ENCODE measurements at places on chromosomes 1 and 21.
A peak's percentile ranks its signal among the peaks of the same experiment; 100 is the strongest.

DNA sequence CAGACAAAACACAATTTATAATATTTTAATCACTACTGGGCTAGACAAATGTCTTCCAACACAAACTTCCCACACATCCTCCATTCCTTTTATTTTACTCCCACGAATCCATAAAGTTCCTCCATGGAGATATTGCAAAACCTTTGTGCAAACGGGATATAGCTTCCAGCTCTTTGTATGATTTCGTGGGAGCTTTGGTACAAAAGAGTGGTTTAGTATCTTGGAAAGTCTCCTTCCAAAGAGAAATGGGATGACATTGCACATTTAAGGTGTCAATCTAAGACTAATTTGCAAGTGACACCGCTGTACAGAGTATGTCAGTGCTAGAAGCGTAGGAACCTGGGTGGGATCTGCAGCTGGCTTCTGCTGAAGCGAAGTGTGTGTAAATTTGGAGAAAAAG is 455.2 kb upstream of the RUNX1 start:
- DNase-seq = no peak

GRCh38 chr1:43885279-43885801 is 48.3 kb upstream of the ARTN start:
- no peak for DNase-seq

DNA sequence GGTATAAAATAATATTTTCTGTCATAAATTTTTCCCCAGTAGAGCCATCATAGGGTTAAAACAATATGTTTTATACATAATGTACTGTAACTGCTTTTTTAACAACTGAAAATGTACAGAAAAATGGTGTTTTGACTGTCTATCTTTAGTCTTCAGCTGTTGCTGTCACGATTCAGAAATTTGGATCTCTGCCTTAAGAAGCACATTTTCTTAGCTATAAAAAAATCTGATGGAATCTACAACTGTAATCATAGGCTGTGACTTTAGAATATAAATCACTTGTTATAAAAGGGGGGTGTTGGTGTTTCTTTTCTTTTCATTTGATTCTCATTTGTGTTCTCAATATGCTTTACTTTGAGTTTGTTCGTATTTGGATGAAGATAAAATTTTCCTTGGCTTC is 187.5 kb downstream of the PDE4B start:
- no peak for DNase-seq

DNA sequence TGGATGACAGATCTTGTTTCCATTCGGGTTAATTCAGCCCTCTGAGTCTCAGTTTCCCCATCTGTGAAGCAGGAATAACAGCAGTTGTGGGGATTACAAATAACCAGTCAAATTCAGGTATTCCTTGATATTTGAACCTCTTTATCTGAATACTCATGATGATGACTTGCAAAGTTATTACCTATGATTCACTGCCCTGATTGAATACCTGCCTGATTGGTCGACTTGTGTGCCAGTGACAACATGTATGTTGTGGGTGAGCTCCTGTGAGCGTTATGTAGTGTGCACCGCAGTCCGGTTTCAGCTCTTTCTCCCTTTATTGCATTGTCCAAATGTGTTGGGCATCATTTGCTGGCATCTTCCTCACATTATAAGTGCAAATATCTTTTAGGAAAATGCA is 9.5 kb upstream of the TMEM61 start:
- DNase-seq = no peak

DNA sequence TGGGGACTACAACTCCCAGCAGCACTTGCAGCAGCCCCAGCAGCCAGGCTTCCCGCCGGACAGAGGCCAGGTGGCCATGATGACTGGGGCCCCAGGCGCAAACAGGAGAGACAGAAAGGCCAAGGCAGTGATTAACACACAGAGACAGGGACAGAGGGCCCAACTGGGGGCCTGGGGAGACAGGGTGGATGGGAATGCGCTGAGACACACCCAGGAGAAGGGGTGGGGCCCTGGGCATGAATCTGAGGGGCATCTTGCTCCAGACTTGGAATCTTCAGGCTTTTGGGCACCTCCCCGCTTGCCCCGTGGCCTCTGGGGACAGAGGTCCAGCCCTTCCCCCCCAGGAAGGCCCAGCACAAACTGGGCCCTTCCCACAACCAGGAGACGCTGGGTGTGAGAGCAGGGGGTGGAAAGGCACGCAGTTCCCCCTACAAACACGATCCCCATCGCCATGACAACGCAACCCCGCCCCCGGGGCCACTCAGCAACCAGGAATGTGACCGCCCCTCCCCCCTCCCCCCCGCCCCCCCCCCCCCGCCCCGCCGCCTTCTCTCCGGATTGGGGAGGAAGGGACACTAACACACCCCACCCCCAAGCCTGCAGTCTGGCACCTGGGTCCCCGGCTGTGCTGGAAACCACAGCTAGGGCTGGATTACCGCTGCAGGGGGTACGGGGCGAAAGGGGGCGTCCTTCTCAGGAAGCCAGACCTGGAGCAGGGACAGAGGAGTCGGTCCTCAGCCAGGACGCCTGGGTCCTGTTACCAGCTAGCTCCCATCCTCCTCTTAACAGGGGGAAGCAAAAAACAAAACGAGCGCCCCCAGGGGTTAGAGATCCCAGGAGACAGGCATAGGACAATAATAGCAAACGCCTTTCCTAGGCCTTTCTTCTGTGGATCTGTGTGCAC is 4.5 kb downstream of the HDGF start:
- peak; percentile 99 for DNase-seq

DNA sequence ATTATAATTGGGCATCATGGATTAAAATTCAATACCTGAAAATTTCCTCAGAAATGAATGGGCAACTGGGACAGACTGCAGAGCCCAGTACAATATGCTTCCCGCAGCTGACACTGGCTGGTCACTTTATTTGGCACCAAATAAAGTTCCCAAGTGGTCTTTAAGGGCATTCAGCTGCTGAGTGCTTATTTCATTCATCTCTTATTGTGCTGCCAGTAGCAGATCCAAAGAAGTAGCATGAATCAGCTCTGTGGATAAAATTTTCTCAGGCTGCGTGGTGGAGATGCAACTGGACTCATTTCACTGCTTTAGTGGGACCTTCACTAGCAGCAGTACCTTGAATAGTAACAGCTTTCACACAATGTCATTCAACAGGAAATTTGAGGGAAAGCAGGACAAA is 226.3 kb upstream of the ADGRL2 start:
- no peak for DNase-seq

- DNase-seq = no peak
These were observed 37.6 kb downstream of the PDE4B start for GRCh38 chr1:65830306-65830705.

- no peak for DNase-seq
These were observed 6.9 kb downstream of the ERRFI1 start for GRCh38 chr1:8019229-8019620.

DNA sequence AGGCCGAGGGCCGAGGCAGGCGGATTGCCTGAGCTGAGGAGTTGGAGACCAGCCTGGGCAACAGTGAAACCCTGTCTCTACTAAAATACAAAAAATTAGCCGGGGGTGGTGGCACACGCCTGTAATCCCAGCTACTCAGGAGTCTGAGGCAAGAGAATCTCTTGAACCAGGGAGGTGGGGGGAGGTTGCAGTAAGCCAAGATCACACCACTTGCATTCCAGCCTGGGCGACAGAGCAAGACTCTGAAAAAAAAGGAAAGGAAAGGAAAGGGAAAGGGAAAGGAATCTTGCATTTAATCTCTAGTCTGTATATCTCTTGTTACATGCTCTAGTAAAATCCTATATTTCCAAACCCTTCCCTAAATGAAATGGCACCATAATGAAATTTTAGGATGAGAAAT is 328.3 kb upstream of the ADGRL2 start:
- DNase-seq = no peak

DNA sequence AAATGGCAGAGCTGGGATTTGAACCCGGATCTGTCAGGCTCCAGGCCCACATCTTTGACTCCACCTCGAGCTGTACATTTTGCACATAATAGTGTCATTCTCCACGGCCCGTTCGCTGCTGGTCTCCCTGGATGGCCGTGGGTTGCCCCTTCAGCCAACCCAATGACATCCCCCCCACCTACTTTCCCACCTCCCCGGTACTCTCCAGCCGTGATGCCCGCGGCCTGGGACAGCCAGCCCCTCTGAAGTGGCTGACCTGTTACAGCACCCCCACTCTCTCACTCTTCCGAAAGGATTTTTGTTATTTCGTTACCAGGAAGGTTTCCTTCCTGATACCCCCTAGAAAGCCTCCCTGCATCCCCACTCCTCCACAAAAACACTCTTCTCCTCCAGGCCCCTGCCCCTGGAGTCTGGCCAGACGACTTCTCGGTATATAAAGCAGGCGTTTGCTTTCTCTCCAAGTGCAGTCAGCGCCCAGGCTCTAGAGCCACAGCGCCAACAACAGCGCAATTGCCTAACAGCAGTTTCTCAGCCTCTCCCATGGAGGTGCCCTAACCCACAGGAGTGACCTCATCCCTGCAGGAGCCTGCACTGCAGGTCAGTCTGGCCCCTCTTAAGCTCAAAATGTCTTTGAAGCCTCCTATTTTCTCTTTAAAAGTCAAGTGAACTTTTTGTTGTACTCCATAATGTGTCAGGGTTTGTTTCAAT is 14.5 kb upstream of the GJB5 start:
- no peak for DNase-seq

DNA sequence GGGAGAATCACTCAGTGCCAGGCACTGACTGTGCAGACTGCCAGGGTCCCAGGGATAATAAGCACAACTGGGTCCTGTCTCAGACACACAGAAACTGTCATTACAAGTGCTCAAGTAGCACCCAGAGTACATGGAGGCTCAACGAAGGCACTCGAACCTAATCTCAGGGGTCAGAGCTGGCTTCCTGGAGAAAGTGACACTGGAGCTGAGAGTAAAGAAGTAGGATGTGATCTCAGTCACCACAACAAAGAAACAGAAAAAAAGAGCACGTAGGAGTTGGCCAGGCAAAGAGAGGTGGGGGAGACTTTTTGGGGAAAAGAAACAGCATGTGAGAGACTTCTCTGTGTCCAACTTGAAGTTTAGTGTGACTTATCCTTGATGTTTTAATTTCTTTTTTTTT is 1.3 kb downstream of the CATSPER4 start:
- no peak for DNase-seq

DNA sequence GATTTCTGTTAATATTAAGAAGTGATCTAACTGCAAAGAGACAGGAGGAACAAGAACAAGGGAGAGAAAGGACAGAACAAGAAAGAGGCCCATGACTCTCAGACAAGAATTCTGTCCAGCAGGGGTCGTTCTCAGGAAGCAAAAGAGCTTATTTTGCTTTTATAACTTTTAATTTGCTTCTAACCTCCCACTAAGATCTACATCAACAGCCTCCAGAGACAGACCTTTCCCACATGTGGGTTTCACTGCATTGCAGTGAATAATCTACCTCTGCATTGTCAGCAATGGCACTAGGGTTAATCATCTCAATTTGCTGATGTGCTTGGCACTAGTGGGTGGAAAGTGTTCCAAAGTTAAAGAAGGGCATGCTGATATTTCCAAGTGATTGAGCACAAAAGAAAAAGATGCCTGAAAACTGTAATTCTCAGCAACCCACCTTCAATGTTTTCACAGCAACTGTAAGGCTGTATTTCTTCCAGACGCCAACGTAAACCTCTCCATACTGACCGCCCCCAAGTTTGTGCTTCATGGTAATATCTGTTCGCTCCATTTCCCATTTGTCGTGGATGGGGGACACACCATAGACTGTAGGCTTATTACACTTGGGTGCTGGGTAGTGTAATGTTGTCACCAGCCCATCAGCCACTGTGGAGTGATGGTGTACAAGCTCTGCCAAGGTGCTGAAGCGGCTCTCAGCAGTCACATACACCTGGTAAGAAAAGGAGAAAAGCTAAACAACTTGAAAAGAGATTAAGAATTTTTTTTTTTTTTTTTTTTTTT is 39.5 kb downstream of the TOR3A start:
- DNase-seq = peak; percentile 78

GRCh38 chr1:180632326-180633056 is 669 bp downstream of the XPR1 start:
- DNase-seq = peak; percentile 77

DNA sequence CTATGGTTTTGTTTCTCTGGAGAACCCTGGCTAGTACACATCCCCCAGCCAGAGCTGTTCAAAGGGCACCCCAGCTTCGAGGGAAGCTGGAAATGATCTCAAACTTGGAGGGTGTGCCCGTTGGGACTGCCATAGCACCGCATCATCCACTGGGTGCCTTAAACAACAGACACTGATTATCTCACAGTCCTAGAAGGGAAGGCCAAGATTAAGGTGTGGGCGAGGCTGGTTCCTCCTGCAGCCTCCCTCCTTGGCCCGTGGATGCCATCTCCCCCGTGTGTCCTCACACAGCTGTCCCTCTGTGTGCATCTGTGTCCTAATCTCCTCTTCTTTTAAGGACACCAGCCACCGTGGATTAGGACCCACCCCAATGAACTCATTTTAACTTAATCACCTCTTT is 4.2 kb upstream of the IBA57 start:
- DNase-seq = peak; percentile 79

DNA sequence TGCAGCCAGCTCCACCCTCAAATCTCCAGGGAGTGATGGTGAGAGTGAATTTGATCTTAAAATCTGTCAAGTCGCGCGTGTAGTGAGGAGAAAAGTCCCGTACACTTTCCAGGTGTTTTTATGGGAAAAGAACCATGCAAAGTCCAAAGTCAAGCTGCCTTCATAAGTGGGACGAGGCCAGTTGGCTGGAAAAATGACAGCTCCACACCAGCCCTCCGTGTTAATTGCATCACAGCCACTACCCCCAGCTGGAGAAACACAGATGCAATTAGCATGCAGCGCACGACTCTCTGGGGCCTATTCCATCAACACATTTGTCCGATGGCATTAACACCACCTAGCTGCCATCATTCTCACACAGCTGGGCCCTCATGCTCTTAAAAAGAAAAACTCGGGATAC is 68.4 kb downstream of the KLHDC7A start:
- DNase-seq = no peak

- DNase-seq = no peak
These were observed 499 bp upstream of the TRAF5 start for GRCh38 chr1:211326140-211326527.

DNA sequence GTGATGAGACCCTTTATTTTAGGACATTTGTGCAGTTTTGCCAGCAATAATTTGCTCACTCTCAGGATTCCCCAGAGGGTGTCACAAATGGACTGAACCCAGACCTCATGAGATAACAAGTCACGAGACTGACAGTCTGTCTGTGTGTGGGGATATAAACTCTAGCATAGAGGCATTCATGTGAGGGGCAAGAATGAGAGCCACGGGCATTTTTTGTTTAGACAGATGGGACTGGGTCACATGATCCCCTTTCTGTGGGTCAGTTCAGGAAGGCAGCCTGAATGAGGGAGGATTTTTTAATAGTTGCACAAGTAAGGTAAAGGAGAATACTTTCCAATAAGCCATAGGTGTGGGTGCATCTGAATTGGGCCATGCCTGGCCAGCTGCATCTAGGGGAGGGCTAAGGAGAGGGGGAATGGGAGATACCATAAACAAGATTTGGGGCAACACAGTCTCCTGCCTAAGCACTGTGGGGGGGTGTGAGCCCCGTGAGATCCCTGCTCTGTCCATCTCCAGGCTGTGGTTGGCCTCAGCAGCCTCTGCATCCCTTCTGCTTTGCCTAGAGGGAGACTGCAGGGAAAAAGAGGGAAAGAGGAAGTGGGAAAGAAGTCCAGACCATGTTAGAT is 66.6 kb downstream of the NAV1 start:
- DNase-seq = no peak

GRCh38 chr1:109776911-109777310 is 13.2 kb upstream of the EPS8L3 start:
- DNase-seq = peak; percentile 85

- no peak for DNase-seq
These were observed 373.0 kb upstream of the ADAMTS5 start for GRCh38 chr21:27339902-27340301.
